Caco-2 (cell line): ENCODE measurements at places on chromosomes 2 and 18.

GRCh38 chr18:73850782-73851181, 296.9 kb downstream of the FBXO15 start:
- DNase-seq, result no peak

DNA sequence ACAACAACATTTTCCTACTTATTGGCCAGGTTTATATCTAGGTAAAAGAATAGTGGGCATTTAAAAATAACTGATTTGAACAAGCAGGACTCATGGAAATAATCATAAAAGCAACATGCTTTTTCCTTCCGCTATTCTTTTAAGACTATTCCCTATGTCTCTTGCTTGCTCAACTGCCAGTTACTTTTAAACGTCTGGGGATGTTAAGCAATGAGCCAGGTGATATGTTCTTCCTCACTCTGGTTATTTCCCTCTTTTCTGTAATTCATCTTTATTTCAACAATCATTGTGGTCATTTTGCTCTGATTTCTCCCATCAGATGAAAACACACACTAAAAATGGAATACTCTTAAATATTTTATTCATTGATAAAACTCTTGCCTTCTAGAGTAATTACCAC, 33.4 kb upstream of the SLC8A1 start:
- no peak for DNase-seq

DNA sequence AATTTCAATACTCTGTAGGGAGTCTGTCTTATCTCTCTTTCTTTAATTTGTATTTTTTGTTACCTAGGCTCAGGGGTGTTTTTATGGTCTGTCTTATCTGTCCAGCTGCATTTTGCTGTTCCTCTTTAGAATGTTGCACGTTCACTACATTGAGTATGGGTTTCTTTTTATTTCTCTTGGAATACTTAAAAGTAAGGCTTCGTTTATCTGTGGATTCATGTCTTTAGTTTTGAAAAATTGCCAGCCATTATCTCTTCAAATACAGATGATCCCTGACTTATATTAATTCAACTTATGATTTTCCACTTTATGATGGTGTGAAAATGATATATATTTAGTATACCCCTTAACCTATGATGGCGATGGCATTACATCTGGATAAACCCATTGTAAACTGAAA, 26.9 kb downstream of the CARF start:
- DNase-seq, result no peak

- DNase-seq, result no peak
Observed at GRCh38 chr2:208006337-208006736, 19.0 kb downstream of the PLEKHM3 start.

- DNase-seq, result peak; percentile 40
Observed at GRCh38 chr2:142180820-142181533, 50.2 kb upstream of the LRP1B start.

GRCh38 chr2:70596293-70596692, 42.7 kb upstream of the TGFA start:
- DNase-seq, result no peak

DNA sequence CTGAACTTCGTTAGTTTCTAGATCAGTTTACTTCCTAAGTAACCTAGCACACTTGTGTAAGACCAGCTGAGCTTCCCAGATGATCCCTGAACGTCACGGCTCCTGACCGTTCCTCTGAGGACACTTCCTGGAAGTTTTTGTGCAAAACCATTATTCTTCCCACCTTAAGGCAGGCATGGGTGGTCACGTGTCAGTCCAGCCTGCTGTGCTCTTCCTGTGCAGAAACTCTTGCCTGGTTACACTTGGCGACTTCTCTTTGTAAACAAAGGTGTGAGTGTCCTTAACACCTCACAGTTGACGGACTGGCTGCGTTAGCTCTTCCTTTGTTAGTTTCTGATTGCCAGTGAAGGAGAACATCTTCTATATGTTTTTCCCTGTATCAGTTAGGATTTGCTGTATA, 118.3 kb downstream of the SH3RF3 start:
- DNase-seq, result no peak

GRCh38 chr2:594297-594949, 82.8 kb downstream of the TMEM18 start:
- no peak for DNase-seq

DNA sequence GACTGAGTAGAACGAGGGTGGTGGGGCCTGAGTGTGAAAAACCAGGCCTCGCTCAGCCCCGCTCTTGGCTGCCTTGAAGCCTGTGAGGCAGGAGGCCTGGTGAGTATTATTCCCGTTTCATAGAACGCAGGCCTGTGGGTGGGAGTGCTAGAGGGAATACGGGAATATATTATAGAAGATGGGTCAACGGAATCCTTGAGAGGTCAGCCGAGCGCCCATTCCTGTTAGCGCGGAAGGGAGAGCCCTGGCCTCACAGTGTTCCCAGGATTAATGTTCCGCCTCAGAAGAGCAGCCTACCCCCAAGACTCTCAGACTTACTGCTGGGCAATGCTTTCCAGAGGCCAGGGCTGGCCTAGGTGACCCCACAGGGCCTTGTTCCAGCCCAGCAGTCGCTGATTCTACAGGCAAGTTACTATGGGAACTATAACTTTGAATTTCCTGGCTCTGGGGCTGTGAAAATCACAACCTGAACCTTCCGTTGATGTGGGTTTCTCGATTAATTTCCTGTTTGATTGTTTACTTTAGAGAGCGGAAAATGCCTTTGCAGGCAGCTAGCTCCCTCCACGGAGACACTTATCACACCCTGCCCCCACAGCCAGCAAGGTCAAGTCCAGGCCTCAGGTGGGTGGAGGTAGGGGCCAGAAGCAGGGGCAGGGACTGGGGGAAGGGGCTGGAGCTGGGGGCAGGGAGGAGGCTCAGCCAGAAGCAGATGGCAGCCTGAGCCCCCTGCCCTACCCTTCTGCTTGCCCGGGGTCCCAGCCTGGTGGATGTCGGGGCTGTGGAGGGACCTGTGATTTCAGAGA, 108.3 kb downstream of the SMAD7 start:
- DNase-seq, result no peak

DNA sequence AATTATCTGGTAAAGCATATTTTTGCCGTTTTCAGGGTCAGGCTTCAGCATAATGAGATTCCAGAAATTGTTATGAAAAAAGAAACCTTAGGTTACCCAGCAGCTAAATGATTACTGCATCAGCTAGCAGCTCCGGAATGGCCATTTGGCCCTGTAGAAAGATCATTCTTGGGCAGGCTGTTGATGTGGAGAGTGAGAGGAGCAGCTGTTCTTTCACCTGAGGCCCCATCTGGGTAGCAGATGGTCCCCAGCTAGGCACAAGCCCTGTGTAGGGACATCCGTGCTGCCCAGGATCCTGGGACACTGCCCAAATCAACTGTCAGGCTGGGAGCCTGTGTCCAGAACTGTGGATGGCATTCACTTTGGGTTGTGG, 61.8 kb downstream of the NEDD4L start:
- DNase-seq, result no peak

DNA sequence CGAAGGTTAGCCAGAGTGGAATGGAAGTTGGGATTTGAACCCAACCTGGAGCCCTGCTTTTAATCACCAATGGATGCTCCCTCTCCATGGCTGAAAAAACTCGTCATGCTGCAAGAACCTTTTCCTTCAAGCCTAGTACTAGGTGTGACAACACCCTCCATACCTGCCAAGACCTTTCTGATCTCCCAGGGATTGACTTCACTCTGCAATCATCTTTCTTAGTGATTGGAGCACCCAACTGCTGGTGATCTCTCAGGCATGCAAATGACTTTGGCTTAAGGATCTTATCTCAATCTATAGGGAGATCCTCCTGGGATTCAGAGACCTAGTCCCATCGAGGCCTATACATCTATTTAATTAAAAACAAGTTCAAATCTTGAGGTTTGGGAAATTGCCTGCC, 23.5 kb upstream of the ITGB6 start:
- no peak for DNase-seq

DNA sequence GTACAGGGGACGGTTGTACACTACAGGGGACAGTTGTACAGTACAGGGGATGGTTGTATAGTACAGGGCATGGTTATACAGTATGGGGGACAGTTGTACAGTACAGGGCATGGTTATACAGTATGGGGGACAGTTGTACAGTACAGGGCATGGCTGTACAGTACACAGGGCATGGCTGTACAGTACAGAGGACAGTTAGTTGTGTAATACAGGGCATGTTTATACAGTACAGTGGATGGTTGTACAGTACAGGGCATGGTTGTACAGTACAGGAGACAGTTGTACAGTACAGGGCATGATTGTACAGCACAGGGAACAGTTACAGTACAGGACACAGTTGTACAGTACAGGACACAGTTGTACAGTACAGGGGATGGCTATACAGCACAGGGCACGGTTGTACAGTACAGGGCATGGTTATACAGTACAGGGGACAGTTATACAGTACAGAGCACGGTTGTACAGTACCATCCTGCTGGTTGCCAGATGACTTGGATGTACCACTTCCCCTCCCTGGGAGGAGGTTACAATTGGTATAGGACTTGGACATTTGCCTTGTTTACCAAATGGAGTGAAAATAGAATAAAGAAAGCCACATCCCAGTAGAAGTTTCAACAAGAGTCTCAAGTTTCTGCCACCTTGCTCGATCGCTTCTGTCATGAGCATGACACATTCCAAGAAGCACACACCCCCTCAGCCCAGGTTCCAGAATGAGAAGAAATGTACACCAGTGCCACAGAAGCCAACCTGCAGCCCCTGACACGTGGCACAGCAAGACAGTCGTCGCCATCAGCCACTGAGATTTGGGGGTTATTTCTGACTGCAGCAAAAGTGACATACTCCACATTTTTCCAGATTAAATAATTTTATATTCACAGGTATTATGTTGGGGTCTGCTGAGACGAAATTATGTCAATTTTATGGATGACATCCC, 16.0 kb downstream of the CYRIA start:
- no peak for DNase-seq
